Stimulated activated CD4-positive, alpha-beta T cell treated with anti-CD3 and anti-CD28 coated beads, Interleukin-2, amount 100 ng/mL, for 4 hours (primary cell): ENCODE measurements at places on chromosomes 11 and 22.

- DNase-seq: no peak
Measured at GRCh38 chr11:2113776-2114175, 25.4 kb downstream of the IGF2 start.

DNA sequence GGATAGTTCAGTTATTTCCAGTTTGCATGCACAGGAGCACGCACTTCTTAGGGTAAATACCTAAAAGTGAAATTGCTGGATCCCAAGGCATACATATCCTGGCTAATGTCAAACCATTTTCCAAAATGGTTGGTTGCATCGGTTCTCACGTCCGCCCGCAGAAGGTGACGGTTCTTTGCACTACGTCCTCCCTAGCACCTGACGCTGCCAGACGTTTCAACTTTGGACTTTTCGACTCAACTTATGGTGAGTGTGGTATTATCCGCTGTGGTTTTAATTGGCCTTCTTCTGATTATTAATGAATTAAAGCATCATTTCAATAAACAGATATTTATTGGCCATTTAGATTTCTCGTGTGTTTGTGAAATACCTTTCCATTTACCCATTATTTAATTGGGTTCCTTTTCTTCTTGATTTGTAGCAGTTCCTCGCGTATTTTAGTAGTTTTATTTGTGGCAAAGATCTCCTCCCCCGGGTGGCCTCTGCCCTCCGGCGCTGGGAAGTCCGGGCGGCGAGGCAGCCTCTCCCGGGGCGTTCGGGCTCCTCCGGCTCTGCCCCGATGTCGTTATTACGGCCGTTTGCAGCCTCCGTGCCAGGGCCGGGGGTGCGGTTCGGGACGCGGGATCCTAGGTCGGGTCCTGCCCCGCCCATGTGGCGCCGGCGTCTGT lies at the start of gene JHY:
Gene JHY (plus strand): TSS at position 571 of the 668 bp plus-strand sequence. CDS start 3,091 bp downstream, outside the sequence.
- DNase-seq: no peak

DNA sequence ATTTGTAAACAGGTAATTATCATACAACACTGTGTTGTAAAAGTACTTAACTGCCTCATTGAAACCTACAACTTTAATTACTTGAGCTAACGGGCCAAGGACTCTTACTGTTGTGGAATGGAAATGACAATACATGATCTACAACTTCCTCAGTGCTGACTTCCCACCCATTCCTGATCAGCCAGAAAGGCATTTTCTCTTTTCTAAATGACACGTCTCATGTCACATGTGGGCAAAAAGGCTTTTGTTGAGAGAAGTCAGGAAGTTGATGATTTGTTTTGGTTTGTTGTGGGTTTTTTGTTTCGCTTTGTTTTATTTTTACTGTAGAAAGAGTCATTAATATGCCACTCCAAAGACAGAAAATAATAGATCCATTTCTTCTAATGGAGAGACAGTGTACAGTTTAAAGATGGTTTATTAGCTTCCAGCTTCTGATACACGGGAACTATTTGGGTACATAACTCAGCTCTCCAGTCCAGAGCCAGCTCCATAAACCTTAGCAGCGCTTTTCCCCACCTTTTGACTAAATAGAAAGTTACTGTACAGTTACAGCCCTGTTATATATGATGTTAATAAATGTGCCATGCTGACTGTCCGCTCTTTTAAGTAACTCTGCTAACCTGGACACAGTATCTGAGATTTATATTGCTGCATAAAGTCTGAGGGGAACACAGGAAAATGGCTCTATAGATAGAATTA lies 509.4 kb upstream of the API5 start:
- DNase-seq: no peak

GRCh38 chr22:37335806-37336199 lies 53.5 kb downstream of the CYTH4 start:
- no peak for DNase-seq

DNA sequence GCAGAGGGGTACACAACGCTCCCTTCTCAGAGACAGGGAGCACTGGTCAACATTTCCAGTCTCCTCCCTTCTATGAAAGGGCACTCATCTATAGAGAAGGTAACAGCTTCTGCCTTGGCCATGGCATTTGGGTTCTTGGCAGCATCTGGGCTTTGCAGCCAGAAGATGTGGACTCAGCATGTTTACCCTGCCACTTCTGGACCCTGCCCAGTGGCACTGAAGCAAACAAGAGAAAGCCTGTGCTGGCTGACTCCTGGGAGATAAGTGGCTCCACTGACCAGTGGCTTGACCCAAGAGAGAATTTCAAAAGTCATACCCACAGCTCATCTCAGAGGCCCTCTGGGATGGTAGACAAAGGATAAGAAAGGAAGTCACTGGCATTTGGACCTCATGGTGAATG lies 8.0 kb downstream of the CSNK2A3 start:
- DNase-seq: no peak
